Left ventricle myocardium inferior (tissue), 1 donor: ENCODE measurements at places on chromosomes 4 and X. TPM values are rescaled to one million over a fixed set of nuclear protein-coding genes. Genes with fewer than 3 reads are reported as not detected.

GRCh38 chrX:35617836-35618235 lies 180.3 kb upstream of the MAGEB16 start:
- DNase-seq = no peak

TBC1D8B gene
- 2.0 TPM for total RNA-seq

- no peak for DNase-seq
Observed at GRCh38 chr4:150515135-150515534, 66.8 kb upstream of the MAB21L2 start.

GRCh38 chr4:5751666-5752375 lies 40.8 kb downstream of the EVC start:
- DNase-seq = no peak

DNA sequence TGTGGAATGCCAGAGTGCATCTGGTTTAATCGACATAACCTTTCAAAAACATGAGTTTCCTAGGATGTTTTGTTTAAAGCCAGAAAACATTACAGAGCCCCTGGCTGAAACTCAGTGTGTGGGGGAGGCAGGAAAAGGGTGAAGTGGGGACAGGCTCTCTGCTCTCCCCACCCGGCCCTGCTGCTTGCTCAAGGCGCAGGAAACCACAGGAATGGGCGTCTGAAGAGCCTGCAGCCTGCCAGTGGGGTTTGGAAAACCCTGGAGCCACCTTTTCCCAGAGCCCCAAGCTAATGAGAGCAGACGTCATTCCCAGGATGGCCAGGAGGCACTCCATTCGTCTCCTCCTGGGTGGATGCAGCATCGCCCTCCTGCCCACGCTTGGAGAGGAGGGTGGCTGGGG lies 240.6 kb downstream of the AFAP1 start:
- DNase-seq = no peak

SPANXA1 gene
- not detected for total RNA-seq

DNA sequence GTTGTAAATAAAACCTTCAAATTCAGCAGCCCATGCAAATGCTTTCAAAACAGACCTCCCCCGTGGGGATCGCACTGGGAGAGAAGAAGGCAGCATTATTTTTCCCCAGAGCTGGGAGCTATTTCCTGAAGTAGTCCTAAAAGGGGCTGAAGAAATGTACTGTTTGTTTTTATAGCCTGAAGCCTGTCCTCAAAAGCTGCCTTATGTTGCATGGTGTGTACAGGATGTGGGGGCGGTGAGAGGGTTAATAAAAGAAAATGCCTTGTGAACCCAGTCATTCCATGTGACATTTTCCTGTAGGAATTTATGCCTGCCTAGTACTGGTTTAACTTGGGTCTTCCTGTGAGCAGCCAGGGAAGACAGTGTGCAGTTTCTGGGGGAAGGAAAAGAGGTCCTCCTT lies 144.1 kb downstream of the SOWAHB start:
- DNase-seq = no peak

GRCh38 chr4:68490826-68491457 lies 43.7 kb downstream of the TMPRSS11E start:
- no peak for DNase-seq

P2RY10 gene
- total RNA-seq = not detected

NPY5R gene
- total RNA-seq = 0.25 TPM

ZCCHC12 gene
- total RNA-seq = not detected

PFKFB1 gene
- total RNA-seq = 0.19 TPM

MTCP1 gene
- 56.9 TPM for total RNA-seq

DNA sequence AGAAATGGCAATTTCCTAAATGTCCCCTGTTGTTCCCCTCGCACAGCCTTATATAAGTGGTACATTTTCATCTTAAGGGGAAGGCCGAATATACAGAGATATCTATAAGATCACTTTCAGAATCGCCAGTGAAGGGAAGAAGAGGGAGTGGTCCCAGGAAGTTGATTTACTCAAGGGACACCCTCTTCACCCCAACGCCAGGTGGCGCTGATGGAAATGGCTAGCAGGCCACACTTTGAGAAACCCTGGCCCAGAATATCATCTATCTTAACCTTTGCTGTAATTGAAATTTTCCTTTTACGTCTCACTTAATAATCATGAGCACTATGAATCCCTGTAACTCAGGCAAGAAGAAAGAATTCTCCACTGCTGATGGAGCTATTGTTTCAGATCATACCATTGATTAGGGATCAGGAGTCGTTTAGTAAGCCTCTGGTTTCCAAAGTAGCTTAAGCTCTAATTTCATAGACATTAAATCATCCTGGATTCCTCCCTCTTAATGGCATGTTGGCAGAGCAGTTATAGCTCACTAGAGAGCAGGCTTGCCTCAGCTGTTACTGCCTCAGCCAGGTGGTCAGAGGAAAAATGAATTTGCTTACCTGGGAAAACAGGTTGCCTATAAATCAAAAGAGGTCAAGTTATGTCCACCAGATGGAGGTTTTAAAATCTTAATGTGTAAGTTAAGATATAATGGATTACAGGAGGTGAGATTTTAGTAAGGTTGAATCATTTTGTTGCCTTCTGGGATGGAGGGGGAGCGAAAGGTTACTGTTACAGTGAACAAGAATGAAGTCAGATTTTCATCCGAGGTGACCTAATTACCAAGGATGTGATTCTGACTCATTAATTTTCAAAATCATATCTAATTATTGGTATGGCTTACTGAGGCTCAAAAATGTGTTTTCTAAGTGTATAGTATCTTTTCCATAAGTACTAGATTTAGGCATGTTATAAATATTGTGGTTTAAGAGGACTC lies 941.2 kb upstream of the TENM3 start:
- peak; percentile 20 for DNase-seq

DNA sequence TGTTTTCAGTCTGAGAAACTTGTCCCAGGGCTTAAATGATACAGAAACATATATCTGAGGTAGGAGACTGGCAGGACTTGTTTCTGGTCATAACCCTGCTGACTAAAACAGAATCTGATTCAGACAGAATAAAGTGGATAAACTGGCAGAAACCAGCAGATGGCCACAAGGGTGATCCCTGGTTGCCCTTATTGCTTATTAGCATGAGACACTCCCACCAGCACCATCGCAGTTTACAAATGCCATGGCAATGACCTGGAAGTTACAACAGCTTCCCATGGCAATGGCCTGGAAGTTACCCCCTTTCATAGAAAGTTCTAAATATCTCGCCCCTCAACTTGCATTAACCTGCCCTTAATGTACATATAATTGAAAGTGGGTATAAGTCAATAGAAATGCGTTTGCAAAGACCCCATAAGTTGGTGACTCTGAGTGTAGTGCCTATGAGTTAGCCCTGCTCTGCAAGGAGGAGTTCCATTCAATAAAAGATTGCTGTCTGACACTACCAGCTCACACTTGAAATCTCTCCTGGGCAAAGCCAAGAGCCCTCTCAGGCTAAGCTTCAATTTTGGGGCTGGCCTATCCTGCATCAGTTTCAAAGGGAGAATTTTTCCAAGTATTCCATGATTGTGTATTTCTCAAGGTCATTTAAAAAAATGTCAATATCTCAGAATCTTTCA lies 52.9 kb upstream of the PAGE5 start:
- no peak for DNase-seq

GRCh38 chr4:166315721-166316467 lies 442.9 kb downstream of the TLL1 start:
- no peak for DNase-seq

USP51 gene
- 1.4 TPM for total RNA-seq

DNA sequence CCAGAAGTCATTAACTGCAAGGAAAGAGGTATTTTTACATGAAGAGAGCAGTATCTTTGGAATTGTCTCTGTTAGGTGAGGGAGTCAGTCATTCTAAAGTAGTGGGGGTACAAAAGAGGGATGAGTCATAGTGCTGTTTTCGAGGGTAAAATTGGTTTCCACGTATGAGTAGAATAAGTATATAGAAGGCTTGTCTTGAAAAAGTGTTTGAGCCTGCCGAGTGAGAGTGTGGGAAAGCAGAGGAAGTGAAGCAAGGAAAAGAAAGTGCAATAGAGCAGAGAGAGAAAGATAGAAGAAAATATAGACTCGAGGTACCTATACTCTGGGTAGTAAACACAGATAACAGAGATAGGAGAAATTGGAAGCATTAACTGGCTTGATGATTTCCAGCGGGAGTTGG lies 696.4 kb downstream of the DMD start:
- DNase-seq = no peak

ZAR1 gene
- total RNA-seq = not detected

GRCh38 chrX:40784516-40785151 lies 49.3 kb upstream of the MED14 start:
- no peak for DNase-seq
